ENCODE measurements at places on chromosomes 12 and 14. TPM values are rescaled to one million over a fixed set of nuclear protein-coding genes. Genes with fewer than 3 reads are reported as not detected.

- no peak overlapping the region for H3K27ac ChIP-seq
- peaks cover 14% of the 10 kb centered on the region for H3K36me3 ChIP-seq
- peaks cover 8% of the 10 kb centered on the region for H3K4me1 ChIP-seq
- H3K27me3 ChIP-seq, result no peaks in the 10 kb centered on the region
- no peak for DNase-seq
Observed at GRCh38 chr14:88613552-88614010, 50.7 kb downstream of the ZC3H14 start.

DNA sequence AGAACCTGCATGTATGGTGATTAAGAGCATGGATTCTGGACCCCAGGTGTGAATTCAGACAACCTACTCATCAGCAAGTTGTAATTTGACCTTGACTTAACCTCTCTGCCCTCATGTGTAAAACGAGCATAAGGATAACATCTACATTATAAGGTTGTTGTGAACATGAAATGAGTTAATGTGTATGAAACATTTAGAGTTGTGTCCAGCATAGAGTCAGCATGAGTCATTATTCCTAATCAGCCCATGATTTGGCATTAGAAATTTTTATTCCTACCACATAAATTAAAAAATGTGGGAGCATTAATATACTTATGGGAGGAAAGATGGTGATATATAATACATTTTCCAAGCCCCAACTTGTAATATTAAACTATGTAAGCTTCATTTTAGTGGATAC lies 95.9 kb upstream of the DDHD1 start:
- no peaks in the 10 kb centered on the region for H3K36me3 ChIP-seq
- no peak overlapping the region for H3K4me3 ChIP-seq
- no peak overlapping the region for H3K27ac ChIP-seq
- DNase-seq, result no peak
- no peaks in the 10 kb centered on the region for H3K4me1 ChIP-seq

GRCh38 chr12:47234576-47235141 lies 154.9 kb upstream of the AMIGO2 start:
- H3K27ac ChIP-seq, result no peak overlapping the region
- H3K4me1 ChIP-seq, result peaks cover 10% of the 10 kb centered on the region
- H3K36me3 ChIP-seq, result no peaks in the 10 kb centered on the region
- DNase-seq, result peak; percentile 36

- no peak overlapping the region for H3K4me3 ChIP-seq
- no peaks in the 10 kb centered on the region for H3K36me3 ChIP-seq
- H3K4me1 ChIP-seq, result no peaks in the 10 kb centered on the region
- H3K27ac ChIP-seq, result no peak overlapping the region
- no peaks in the 10 kb centered on the region for H3K27me3 ChIP-seq
Observed at GRCh38 chr12:131592972-131593371, 117.9 kb upstream of the SFSWAP start.

- H3K4me3 ChIP-seq, result no peak overlapping the region
- no peak for DNase-seq
- H3K36me3 ChIP-seq, result no peaks in the 10 kb centered on the region
- no peak overlapping the region for H3K27ac ChIP-seq
- no peaks in the 10 kb centered on the region for H3K4me1 ChIP-seq
Observed at GRCh38 chr14:53836551-53836950, 120.1 kb downstream of the BMP4 start.

The OR11H7 gene
- total RNA-seq, result not detected

The DACT1 gene
- total RNA-seq, result 23.6 TPM

The GLT8D2 gene
- total RNA-seq, result 8.5 TPM

The PDZRN4 gene
- total RNA-seq, result 0.90 TPM

DNA sequence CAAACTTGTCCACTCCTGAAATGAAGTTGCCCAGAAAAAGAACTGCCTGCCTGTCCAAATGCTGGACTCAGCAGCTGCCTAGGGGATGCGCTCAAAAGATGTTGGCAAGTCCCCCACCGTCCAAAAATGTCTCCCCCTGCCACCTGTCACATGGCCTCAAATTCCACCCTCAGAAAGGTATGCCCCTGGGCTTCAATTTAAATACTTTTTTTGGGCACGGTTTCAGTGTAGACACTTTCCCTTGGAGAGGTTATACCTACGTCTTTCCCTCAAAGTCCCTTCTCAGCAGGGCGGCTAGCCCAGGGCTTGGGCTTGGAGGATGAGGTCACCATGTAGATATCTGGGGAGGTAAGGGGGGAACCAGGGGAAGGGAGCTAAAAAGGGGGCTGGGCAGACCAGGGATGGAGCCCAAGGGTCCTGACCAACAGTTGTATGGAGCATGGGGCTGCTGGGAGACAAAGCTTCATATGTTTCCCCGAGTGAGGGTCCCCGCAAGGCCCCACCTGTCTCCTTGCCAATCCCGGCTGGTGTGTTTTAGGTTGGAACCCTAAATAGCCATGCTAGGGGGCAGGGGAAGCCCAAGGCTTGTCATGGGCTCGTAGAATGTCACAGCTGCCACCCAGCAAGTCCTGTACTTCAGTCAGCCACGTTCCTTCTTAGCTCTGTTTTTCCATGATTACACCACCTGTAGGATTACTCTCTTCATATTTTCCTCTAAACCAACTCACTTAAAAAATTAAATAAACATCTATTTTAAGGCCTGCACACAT lies 131.2 kb upstream of the TBX3 start:
- H3K4me3 ChIP-seq, result no peak overlapping the region
- no peak for DNase-seq
- H3K27ac ChIP-seq, result no peak overlapping the region
- peaks cover 5% of the 10 kb centered on the region for H3K4me1 ChIP-seq
- no peaks in the 10 kb centered on the region for H3K27me3 ChIP-seq
- no peaks in the 10 kb centered on the region for H3K36me3 ChIP-seq

GRCh38 chr12:108728820-108729611 lies 2.3 kb downstream of the CORO1C start:
- peak overlapping the region; percentile 76 for H3K4me3 ChIP-seq
- no peak overlapping the region for H3K27ac ChIP-seq
- peaks cover 29% of the 10 kb centered on the region for H3K4me1 ChIP-seq
- no peaks in the 10 kb centered on the region for H3K27me3 ChIP-seq
- no peak for DNase-seq
- no peaks in the 10 kb centered on the region for H3K36me3 ChIP-seq

The SLC35F4 gene
- total RNA-seq, result not detected

The EAPP gene
- total RNA-seq, result 31.6 TPM

GRCh38 chr14:98931911-98932310 lies 340.1 kb downstream of the BCL11B start:
- no peak for DNase-seq
- H3K4me1 ChIP-seq, result no peaks in the 10 kb centered on the region
- H3K27me3 ChIP-seq, result no peaks in the 10 kb centered on the region
- no peak overlapping the region for H3K27ac ChIP-seq
- H3K4me3 ChIP-seq, result no peak overlapping the region

The TOGARAM1 gene
- total RNA-seq, result 9.8 TPM

The CSRP2 gene
- 208 TPM for total RNA-seq

The KRT85 gene
- not detected for total RNA-seq

- H3K4me3 ChIP-seq, result peak overlapping the region; percentile 73
- DNase-seq, result no peak
- peaks cover 16% of the 10 kb centered on the region for H3K4me1 ChIP-seq
- peaks cover 46% of the 10 kb centered on the region for H3K27me3 ChIP-seq
- no peaks in the 10 kb centered on the region for H3K36me3 ChIP-seq
Observed at GRCh38 chr14:100567877-100568163, 19.4 kb downstream of the BEGAIN start.

The SLC39A5 gene
- total RNA-seq, result 0.59 TPM

The STAT2 gene
- total RNA-seq, result 60.6 TPM

The AQP5 gene
- total RNA-seq, result 2.2 TPM

DNA sequence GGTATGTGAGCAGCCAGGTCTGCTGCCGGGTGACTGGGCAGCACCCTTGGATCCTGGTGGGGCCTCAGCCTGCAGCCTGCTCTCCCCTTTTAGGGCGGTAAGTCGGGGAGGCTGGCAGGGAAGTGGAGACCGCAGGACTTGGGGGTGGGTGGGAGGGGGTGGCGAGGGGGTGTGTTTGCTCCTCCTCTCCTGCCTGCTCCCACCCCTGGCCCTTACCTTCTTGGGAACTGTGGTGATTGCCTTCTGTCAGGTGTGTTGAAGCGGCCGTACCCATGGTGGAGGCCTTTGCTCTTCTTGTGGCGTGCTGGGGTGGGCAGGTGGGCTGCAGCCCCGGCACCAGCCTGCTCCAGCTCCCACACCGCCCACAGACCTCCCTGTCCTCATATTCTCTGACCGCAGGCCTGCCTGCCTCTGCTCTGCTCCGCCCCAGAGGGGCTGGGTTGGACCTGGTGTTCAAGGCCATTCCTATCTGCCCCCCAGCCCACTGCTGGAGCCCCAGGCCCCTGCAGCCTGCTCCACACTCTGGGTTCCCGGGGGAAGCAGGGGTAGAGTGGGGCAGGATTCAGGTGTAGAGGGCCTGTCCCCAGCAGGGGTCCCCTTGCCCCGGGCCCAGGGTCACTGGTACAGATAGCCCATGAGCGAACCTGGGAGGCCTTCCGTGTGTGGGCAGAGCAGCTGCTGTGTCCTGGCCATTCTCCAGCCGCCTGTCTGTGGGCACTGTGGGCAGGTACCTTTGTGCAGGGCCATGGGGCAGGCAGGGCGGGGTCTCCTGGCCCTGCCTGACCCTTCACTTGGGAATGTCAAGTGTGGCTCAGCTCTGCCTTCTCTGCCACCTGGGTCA lies 5.2 kb downstream of the TEDC1 start:
- no peaks in the 10 kb centered on the region for H3K36me3 ChIP-seq
- no peak overlapping the region for H3K27ac ChIP-seq
- no peaks in the 10 kb centered on the region for H3K4me1 ChIP-seq
- no peak for DNase-seq
- H3K27me3 ChIP-seq, result no peaks in the 10 kb centered on the region

All from GM23338 (cell line).